ENCODE measurements at places on chromosomes 5 and 9.

DNA sequence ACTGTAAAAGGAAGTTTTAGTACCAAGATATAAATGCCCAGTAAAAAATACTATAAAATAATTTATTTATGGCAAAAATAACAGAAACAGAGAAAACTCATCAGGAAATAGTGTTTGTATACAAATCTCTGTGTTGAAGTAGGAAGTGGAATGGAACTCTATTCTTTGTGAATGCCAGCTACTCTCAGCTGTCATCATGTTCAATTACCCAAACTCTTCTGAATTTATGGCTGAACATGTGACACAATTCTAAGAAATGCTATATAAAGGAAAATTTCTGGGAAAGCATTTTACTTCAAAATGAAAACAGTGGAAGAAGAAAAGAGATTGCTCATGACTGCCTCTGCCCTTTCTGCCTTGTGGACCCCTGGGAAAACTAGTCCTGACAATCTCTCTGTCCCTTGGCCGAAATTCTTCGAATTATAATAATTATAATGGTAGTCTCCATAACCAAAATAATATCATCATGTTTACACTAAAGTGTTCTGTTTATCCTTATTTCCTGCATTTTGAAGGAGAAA is 522.3 kb upstream of the ST8SIA4 start:
- no peak for DNase-seq

- no peak for DNase-seq
These were observed 269.6 kb upstream of the RIOK2 start for GRCh38 chr5:97452646-97453045.

DNA sequence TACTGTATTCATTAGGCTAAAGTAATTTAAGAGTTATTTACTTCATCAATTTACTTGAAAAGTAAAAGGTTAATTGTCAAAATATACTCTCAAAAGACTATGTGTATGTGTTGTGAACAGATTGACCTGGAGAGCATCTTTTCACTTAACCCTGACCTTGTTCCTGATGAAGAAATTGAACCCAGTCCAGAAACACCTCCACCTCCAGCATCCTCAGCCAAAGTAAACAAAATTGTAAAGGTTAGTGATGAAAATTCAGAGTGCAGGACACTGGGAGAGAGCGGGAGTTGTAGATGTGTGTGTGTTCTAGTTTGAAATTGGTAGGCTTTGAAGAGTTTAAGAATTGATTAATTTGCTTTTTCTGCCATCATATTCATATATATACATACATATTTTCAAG is 41.9 kb downstream of the KIF2A start:
- no peak for DNase-seq

- no peak for DNase-seq
These were observed 6.4 kb downstream of the TPM2 start for GRCh38 chr9:35683323-35683722.

DNA sequence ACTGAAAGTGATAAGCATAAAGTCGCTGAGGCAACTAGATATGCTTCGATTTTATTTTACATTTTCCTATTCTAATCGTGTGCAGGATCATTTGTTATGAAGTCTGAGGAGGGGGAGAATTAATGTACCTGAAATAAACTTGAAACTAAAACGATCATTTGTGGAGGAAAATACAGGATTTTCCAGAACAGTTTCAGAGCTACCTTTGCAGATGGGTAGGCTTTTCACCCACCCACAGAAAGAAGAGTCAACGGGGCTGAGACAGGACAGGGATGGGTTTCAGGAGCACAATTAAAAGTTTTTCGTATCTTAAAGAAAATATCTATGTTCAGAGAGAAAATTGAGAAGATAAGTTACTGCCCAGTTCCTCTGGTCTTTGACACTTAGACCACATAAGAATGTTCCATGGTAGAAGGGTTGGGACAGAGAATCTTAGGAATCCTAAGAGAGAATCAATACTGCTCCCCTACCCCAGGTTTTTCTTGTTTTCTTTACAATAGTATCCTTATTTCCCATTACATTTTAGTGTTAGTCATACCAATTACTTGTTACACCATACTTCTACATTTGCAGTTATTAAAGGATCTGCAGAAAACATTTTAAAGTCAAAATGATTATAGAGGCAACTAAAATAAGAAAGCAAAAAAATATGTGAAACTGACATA is 211.4 kb downstream of the DEPDC1B start:
- no peak for DNase-seq

DNA sequence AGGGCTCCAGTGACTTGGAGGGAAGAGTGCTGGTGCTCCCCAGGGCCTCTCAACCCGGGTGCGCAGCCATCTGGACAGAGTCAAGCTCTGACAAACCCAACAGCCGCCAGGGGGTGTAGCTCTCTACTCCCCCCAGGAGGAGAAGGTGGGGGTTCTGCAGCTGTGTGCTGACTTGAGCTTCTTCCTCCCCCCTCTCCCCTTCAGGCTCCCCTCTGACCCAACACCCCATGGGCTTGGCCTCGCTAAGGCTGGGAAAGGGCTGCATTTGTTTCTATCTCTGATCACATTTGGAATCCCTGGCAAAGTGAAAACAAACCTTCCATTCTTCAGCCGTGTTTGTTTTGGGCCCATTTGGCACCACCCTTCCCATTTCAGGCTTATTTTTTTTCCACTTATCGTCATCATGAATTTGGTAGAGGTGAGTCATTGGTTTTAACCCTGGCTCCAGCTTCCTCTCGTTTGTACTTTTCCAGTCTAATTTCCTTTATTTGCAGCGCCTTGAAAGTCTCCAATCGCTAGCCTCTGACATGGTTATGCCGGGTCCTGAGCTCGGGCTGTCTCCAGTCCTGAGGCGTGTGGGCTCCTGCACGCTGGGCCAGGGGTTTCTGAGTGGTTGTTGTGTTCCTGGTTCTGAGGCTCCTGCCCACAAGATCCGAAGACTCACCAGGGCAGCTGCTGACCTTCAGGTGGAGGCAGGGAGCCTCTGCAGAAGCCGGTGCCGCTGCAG is 36.1 kb downstream of the DAP start:
- peak; percentile 55 for DNase-seq

DNA sequence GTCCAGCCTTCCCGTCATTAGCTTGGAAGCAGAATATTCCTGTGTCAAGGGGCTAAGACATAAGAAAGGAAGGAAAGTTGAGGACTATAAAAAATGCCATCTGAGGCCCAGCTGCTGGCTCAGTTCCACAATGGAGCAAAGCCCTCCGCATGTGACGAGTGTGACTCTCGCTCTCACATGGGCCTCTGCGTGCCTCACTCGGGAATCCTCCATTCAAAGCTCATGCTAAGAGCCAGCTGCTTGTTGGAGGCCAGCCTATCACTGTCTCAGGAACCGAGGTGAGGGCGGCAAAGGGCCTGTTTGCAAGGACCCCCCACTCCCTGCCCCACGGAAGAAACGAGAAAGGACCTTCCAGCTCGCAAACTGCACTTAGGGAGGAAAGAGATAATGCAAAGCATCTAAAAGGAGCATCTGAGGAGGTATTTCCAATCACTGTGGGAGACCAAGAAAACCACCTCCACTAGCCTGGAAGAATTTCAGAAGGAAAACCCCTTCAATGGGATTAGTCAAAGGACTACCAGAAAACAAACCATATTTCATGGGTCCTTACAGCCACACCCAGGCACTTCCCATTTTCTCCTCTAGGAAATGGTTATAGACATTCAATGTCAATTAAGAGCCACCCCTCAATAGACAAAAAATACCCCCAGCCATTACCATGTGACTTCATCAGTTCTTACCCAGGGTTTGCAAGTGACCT is 95.3 kb downstream of the PRRT1B start:
- no peak for DNase-seq

DNA sequence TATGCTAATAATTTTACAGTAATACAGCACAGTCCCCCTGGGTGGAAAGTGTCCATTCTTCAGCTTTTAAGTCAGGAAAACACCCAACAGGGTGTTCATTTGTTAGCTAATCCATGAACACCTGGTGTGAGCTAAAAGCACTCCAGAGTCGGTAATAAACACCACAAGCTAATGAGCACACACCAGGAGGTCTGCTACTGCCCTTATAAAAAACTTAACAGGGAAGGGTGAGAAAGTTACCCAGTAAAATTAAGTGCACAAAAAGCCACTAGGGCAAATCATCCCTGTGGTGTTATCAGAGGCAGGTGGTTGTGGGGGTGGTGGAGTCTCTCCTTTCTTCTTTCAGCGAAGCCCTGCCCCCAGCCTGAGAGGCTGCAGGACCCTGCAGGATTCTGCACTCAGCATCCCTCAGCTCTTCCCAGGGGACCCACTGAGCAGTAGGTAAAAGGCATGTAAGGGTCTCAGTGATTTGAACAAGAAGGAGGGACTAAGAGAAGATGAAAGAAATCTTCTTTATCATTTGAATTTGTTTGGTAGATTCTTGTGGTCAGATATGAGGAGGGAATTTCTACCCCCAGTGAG is 14.4 kb downstream of the GDNF start:
- DNase-seq: no peak

DNA sequence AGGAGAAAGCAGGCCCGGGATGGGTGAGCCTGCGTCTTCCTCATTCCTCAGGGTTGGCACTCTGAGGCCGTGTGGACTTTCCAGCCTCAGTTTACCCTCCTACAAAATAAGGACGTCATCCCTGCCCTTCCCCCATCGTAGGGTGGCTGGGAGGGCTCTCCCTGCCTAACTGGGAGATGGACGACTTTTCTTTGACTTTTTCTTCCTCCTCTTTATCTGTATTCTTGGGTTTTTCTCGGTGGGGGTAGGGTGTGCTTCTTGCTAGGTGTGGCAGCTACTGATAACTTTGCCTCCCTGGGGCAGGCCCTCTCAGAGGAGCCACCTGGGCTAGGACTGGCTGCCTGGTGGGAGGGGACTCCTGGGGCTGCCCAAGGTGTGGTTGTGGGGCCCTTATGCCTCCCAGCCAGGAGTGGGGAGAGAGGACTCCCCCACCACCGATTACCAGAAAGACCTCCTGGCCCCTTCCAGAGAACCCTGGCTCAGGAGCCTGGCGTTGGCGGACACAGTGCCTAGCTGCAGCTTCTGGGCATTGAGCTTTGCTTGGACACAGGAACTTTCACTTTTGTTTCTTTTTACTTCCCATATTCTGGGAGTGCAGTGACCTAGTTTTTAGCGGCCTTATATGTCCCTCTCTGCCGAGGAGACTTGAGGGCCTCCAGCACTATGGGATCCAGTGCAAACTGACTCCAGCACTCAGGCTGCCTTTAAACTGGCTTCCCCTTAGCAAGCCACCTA is 6.1 kb downstream of the GLIPR2 start:
- DNase-seq: no peak

GRCh38 chr5:53080271-53080670 is 29.3 kb downstream of the MOCS2 start:
- DNase-seq: no peak

DNA sequence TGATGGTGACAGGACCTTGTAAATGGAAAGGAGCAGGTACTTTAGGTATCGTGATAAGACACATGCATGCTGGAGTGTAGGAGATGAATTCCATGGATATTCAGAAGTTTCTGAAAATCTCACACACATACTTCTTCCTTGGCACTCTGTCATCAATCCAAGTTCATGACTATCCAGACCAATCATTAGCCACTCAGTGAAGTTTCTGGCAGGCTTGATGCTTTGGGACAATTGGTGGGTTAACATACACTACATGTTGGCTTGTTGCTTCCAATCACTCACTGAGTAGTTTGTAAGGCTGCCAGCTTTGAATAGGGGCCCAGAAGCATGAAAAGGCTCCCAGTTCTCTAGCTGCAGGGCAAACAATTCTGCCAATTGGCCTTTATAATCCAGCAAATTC is 147.6 kb downstream of the CEMIP2 start:
- DNase-seq: no peak

GRCh38 chr5:65854925-65855324 is 71.5 kb upstream of the ERBIN start:
- no peak for DNase-seq

- DNase-seq: peak; percentile 80
These were observed at the start of gene ASS1 for GRCh38 chr9:130444565-130445221. TSS of gene ASS1 (plus strand) at chr9:130444961. CDS start at chr9:130452229, 7,268 bp downstream.

GRCh38 chr5:33886283-33886682 is 5.5 kb downstream of the ADAMTS12 start:
- DNase-seq: no peak

GRCh38 chr5:81631124-81631523 is 119.8 kb downstream of the SSBP2 start:
- DNase-seq: no peak

- DNase-seq: no peak
These were observed 814 bp downstream of the PLCXD3 start for GRCh38 chr5:41509399-41510175.

- DNase-seq: no peak
These were observed 21.8 kb downstream of the IRX4 start for GRCh38 chr5:1860949-1861348.

DNA sequence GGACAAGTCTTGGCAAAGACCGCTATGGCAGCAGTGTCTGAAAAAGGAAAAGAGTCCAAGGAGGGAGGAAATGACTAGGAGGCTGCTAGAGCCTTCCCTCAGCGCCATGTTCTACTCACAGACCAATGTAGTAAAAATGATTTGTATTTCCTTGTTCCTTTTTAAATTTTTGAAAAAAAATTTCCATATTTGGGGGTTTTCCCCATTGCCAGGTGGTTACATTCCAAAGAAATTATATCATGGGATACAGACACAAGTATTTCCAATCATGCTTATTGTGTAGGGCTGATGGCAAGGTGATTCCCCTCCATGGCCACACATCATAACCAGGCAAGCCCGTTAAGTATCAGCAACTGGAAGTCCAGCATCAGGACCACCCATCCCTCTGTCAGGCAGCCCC is 138.2 kb downstream of the PIP5K1B start:
- DNase-seq: no peak

GRCh38 chr5:34599471-34600117 is 56.5 kb upstream of the RAI14 start:
- DNase-seq: no peak

DNA sequence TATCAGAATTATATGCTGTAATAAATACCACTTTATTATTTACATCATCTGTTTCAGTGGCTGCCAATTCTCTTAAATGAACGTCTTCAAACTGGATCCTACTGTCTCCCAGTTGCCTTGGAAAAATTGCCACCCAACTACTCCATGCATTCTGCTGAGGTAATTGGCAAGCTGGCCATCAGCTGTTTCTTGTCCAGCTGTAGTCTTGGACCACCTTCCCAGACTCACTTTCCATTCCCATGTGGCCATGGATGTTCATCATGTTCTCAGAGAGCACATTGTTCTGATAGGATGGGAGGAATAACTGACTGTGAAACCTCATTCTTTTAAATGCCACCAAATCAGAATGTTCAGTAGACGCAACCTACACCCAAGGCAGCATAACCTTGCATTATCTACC is 157.5 kb downstream of the DOCK8 start:
- DNase-seq: no peak

DNA sequence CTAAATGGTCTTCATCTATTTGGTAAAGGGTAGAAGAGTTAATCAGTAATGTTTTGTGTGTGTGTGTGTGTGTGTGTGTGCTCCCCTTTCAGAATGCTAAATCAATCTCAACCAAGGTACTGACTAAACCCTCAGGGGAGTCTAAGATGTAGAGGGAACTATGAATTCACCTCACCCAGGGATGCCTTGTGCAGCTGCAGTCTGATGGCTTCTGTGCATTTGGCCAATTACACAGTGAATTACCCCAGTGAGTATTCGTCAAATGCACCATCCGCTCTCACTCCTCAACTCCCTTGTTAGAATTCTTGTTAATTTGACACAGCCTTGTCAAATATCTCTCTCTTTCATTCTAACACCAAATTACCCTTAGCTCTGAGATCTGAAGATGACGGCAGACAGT is 234.6 kb downstream of the GABRB2 start:
- no peak for DNase-seq

GRCh38 chr5:3036041-3036788 is 284.7 kb upstream of the IRX2 start:
- no peak for DNase-seq

GRCh38 chr9:76528642-76529190 is 69.7 kb downstream of the GCNT1 start:
- no peak for DNase-seq
